ENCODE measurements at places on chromosomes 5 and 9.

DNA sequence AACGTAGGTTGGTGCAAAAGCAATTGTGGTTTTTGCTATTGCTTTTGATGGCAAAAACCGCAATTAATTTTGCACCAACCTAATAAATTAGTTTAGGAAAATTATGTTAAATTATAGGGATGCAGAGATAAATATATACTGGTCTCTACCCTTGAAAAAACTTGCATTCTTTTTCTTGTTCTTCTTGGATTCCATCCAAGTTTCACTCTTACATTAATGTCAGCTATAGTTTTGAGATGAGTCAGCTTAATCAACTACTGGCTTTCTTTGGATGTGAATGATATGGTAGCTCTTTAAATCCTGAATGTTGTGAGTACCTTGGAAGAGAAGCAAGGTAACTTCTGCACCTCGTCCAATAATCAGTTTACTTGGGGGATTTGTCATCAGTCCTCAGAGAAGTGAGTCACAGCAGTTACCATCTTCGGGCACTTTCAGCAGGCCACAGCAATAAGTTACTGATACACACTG, 549.0 kb upstream of the ZNF608 start:
- DNase-seq, result no peak

DNA sequence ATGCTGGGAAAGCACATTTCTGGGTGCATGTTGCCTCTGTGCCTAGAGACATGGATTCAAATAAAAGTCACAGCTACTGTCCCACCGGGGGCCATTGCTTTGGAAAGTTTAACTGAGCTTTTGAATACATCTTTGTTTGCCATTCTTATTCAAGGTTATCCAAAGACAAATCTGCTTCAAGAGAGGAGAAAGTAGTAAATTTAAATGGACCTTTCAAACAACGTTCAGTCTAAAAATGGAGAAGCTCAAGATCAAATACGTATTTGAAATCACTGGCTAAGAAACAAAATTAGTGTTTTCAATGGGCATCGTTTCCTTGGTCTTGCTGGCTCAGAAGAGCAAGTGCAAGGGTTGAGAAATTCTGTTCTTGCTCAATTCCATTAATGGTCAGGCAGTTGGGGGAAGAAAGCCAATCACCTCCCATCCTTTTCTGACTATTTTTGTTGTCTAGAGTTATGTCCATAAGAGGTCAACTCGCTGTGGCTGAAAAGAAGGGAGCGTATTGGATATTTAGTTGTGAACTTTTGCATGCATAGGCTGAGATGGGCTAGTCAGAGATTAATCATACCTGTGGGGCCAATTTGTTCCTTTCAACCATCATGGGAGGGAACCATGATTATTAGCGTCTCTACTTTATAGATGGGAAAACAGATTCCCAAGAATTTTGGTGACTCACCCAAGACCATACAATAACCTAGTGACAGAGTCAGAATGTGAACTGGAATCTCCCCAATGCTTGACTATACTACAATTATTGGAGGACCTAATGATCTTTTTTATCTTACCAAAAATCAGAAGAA, 276.2 kb upstream of the TNC start:
- no peak for DNase-seq

GRCh38 chr5:137794863-137795262, 40.7 kb upstream of the HNRNPA0 start:
- no peak for DNase-seq

DNA sequence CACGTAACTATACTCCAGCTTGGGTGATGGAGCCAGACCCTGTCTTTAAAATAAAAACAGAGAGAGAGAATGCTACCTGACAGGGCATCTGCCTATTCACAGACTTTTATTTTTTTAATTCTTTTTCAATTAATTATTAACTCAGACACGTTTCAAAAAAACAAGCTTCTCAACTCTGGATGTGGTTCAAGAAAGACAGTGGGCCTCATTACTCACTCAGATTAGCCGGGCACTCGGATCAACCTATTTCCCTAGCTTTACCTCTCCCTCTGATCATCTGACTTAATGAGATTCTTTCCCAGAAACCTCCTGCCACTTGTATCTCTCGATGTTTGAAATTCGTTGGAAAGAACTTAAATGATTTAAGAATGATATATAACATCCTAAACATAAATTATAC, 134.1 kb downstream of the TRPM6 start:
- DNase-seq, result no peak

- DNase-seq, result no peak
Measured at GRCh38 chr5:64958757-64959391, 190.1 kb downstream of the CWC27 start.

GRCh38 chr5:69522035-69522434, 29.4 kb downstream of the OCLN start:
- no peak for DNase-seq

- peak; percentile 61 for DNase-seq
Measured at GRCh38 chr9:78031893-78032729, 500 bp upstream of the GNAQ start.

DNA sequence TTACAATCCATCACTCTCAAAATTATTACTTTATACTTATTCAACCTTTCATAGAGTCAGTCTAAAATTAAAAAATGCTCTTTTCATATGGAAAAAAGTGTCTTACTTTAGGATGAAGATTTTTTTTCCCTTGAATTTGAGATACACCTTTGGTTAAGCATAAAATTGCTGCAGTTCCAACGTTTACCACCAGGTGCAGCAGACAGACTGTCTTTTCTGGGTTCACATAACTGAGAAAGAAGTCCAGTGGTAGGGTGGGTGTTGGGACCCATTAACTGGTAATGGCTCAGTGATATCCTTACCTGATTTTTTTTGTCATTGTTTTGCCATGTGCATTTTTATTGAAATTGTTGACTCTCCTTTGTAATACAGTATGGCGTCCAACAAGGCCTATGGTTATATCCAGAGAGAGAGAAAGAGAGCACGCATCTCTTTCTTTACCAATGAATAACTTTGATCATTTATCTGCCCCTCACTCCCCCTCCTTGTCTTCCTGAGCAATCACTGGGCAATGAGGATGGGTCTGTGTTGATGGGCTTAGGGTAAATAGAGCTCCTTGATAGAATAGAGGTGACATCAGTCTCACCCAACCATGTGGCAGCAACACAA, 98.4 kb downstream of the FBXL7 start:
- DNase-seq, result no peak

DNA sequence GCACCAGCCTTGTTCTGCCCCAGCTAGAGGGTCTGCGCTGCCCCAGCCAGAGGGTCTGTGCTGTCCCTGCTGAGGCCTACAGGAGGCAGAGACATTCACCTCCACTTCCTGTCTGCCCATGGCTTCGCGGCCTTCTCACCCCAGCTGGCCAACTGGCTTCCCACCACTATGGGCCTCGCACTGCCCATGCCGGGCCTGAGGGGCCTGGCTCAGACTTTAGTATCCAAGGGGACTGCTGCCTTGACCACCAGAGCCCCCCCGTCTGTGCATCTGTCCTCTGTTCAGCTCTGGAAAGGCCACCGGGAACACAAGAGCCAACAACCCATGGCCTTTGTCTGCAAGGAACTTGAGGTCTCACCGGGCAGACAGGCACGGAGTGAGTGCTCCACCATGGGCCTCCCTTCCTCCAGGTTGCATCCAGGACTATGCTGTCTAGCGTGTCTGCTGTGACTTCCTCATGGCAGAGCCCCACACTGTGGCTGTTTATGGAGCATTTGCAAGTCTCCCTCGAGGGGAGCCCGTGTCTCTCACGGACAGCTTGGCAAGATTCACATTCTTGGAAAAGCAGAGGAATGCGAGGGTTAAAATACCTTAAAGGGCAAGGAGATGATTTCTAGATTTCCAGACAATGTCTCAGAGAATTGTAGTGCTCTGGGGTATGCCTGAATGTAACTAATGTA, 1.7 kb downstream of the DCANP1 start:
- DNase-seq, result no peak

DNA sequence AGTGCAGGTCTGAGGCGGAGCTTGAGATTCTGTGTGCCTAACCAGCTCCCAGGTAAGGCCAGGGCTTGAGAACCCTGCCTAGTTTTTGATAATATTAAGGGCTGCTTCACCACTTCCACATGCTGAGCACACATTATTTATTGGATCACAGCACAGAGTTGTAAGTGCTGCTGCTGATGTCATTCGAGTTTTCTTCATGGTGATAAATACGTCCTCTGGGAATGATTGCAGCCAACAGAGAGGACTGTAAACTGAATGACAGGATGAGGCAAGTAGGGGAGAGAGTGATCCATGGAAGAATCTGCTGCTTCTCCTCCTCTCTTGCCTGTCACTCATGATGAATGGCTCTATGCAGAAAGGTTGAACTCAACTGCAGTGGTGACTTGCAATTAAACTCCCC, 77.9 kb upstream of the VPS13A start:
- DNase-seq, result no peak

- no peak for DNase-seq
Measured at GRCh38 chr9:109320331-109320741, 523 bp downstream of the EPB41L4B start.

DNA sequence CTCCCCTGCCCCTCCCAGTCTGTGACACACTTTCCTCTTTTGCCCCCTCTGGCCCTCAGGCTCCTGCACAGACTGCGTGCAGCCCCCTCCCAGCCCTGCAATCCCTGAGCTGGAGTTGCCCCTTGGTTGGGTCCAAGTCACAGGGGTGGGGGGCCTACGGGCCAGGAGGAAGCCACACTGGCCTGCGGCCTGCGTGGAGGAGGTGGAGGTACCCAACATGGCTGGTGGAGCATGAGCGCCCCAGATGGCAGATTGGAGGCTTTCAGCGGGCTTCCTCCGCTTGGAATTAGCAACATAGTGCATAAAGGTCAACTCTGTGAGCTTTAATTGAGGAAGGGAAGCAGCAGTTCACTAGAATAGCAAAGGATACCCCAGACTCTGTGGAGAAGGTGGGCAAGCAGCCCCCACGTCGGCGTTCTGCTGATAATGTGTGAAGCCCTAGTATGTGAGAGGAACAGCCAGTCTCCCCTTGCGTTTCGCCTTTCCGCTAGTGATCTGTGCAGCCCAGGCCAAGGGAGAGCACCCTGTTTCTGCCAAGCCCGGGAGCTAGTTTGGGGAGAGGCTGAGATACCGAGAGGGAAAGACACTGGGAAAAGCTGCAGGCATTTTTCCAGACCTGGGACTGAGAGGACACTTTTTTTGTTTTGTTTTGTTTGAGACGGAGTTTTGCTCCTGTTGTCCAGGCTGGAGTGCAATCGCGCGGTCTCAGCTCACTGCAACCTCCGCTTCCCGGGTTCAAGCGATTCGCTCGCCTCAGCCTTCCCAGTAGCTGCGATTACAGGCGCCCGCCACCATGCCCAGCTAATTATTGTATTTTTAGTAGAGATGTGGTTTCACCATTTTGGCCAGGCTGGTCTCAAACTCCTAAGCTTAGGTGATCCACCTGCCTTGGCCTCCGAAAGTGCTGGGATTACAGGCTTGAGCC, 35.3 kb upstream of the MACIR start:
- no peak for DNase-seq

DNA sequence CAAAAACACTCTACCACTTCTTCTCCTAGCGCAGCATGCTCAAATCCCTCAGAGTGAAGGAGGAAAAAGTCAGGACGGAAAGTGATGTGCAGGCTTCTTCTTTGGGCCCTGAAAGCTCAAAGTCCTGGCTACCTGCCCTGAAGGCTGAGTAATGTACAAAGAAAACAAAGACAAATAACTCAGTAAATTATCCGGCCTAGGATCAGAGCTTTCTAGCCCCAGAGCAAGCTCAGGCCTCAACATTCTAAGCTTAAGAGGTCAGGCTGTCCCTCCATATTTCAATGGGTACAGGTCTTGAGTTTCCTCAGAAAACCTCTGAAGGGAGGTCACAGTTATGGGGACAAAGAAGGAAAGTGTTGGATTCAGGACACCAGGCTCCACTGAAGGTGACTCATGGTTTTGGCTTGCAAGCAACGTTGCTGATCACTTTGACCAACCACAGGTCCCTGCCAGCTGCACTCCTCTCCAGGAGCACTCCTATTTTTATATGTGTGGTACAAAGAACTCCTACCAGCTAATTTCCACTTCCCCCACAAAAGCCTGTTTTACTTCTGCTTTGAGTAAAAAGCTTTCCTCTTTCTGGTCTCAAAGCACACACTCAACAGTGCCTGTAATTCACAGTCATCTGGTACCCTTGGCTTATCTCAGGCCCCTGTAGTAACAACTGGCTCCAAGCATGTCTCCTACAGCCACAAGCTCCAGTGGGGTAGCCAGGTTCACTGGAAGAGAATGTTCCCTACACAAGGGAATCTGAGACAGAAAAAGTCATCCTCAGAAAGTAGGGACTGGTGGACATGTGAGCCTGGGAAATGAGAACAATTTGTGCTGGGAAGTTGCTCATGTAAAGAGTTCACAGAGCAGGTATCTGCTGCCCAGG, 115.7 kb downstream of the UGCG start:
- no peak for DNase-seq

DNA sequence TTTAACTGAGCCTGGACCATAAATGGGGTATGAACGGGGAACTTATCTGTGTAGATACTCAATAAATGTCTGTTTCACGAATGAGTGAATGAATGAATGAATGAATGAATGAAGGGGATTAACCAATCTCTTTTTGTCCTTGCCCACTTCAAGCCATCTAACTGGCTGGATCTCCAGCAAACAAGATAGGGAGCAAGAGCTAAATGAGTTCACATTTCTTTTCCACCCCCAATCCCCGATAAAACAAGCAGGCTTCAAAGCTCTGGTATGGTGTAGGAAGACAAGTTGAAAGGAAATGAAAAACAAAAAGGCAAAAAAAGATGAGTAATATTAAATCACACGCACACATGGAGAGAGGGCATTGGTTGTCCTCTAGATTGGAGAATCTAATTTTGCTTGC, 84.0 kb downstream of the CMYA5 start:
- no peak for DNase-seq

- no peak for DNase-seq
Measured at GRCh38 chr5:168282120-168282519, 9.3 kb upstream of the WWC1 start.
